ENCODE measurements at places on chromosomes 6 and 20.
A peak's percentile ranks its signal among the peaks of the same experiment; 100 is the strongest.

DNA sequence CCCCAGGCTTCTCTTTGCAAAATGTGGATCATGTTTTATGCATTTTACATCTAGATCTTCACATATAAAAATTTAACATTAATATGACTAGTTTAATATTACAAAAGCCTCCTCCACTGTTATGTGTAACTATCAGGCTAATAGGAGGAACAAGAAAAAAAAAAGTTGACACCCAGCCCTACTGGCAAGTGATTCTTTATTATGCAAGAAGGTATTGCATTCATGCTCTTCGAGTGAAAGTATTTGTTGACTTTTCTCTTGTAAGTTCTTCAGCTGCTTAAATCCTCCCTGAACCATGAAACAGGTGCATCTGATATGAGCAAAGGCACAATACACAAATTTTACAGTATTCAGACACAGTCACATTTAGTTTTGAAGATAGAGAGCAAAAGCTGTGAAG is 716 bp upstream of the HLA-DQB2 start:
- DNase-seq: no peak

DNA sequence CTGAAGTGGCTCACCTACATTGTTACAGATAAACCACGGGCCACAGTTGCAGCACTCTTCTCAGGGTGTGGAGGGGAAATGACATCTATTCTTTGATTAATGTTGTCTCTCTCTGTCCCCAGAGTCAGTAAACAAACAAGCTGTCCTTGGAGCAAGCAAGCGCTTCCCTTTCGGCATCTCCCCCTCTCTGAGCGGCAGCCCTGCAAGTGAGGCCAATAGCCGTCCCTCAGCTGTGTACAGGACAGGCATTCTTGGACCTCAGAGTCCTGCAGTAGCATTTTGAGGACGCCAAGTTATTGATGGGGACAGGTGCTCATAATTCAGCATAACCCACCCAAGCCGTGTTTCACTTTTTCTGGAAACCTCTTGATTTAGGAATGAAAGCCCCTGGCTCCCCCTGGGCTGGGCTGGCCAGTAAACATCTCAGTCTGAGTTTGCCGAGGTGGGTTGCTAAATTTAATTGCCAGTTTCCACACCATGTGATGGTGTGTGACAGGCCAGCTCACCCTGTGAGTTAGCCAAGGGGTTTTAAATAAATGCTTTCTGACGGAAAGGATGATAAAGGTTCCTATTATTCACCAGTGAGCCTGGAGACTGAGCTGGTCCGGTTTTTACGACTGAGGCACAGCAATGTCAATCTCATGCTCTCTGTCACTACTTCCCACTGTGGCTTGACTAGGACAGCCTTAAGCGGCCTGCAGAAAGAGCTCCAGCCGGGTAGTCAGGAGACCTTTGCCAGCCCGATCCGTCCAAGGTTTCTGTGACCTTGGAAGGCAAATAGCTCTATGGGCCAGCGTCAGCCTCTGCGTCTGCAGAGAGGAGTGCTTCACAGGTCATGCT is 214.8 kb upstream of the RREB1 start:
- DNase-seq: no peak

DNA sequence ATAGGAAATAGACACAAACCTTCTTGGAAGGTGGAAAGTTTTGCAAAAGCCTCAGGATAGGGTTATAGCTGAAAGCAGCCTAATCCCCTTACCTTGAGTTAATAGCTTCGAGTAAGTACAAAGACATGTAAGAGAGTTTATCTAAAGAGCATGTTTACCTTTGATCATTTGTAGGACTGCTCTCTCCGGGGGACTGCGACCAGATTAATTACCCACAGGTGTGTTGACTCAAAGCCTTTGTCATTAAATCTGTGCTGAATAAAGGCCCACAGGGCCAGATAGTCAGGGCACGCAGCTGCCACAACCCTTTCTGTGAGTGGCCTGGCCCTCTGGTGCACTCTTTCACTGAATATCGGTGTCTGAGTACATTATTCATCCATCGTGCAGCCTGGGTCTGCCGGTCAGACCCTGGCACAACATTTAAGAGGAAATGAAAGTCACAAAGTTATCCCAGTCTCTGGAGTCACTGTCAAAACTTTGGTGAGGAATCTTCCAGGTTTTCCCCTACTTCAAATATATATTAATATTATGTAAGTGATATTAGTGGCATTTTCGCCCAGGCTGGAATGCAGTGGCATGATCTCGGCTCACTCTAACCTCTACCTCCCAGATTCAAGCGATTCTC is 5.4 kb upstream of the MICA start:
- no peak for DNase-seq

- DNase-seq: no peak
Observed at GRCh38 chr6:158894193-158894592, 75.0 kb upstream of the EZR start.

GRCh38 chr6:52754443-52754842 is 8.8 kb downstream of the GSTA2 start:
- no peak for DNase-seq

DNA sequence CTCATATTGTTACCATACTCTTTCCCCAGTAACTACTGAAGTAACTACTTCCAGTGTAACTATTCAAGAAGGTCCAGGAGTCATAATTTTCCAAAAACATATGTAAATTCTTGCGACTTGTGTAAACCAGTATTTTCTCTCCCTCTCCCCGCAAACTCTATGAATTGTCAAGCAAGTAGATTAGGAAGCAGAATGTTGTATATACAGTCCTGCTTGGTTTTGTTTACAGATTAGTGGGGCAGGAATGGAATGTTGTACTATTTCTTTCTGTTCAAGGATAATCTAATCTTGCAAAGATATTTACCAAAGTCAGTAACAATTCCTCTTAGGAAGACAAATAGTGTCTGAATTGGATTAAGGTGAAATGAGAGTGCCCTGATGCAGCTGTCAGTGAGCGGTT is 234.9 kb upstream of the PLN start:
- DNase-seq: no peak

DNA sequence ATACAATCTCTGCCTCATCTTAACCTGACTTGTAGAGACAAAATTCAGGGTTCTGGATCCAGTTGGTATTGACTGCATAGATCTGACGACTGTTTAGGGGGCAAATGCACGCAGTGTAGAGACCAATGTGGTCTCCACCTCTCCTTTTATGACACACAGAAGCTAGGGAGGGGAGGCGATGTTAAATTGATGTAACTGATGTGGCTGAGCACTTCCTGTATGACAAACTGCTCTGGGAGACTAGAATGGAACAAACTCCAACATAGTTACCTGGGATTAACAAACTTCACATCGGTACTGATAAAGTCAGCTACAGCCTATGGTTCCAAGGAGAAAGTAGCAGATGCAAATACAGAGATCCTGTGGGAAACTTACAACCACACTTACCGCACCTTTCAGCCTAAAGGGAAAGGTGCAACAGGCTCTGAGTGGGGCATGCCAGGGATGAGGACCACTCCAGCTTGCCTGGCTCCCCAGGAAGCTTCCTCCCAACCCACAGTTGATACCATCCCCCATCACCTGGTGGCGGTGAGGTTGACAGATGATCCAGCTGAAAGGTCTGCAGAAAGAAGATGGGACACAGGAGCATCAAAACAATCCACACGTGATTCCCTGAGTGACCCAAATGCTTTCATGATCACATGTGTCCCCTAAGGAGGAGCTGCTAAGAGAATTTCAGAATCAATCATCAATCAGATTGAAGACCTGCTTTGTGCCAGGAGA is 60.6 kb upstream of the MRPS10 start:
- peak; percentile 36 for DNase-seq

DNA sequence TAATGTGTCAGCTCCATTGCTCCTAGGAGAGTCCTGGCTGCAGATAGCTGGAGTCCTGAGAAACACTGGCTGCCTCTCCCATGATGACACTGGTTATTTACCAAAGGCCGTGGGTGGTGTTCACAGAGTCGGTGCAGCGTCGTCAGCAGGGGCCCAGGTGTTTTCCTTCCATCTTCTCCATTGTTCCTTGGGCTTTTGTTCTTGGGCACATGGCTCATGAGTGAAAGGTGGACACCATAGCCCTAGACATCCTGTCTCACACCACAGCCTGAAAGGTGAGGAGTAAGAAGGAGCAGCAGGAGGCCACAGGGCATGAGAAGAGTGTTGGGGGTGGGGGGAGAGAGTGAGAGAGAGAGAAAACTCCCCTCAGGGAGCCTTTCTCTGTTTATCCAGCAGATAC is 9.1 kb downstream of the CST5 start:
- DNase-seq: no peak

DNA sequence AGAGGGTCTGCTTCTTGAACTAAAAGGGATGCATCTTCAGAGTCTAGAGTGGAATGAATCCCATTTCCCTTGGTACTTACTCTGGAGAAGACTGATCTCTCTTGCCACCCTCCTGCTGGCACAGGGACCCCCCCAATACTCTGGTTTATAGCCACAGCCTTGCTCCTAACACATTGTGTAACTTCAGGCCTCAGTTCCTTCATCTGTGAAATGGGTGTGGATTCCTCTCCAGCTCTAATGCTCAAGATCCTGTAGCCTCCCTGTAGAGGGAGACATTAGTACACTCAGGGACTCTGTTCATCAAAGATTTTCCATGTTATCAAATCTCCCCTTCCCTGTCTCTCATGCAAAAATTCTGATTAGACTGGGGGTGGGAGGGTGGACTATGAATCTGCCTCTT is 315.7 kb upstream of the MOCS1 start:
- no peak for DNase-seq

GRCh38 chr6:83192456-83192855 is 609 bp downstream of the PGM3 start:
- no peak for DNase-seq
